Stimulated activated CD4-positive, alpha-beta T cell treated with anti-CD3 and anti-CD28 coated beads, Interleukin-4, amount 100 ng/mL, for 24 hours (primary cell): ENCODE measurements at places on chromosomes 5 and 9.

- DNase-seq = no peak
Measured at GRCh38 chr5:73067213-73067612, 53.2 kb upstream of the TMEM171 start.

- no peak for DNase-seq
Measured at GRCh38 chr9:81086416-81086815, 602.9 kb downstream of the TLE1 start.

- peak; percentile 53 for DNase-seq
Measured at GRCh38 chr5:78985116-78985724, at the start of gene ARSB. ARSB (minus strand) TSS chr5:78985310; CDS start chr5:78985248, 62 bp downstream.

DNA sequence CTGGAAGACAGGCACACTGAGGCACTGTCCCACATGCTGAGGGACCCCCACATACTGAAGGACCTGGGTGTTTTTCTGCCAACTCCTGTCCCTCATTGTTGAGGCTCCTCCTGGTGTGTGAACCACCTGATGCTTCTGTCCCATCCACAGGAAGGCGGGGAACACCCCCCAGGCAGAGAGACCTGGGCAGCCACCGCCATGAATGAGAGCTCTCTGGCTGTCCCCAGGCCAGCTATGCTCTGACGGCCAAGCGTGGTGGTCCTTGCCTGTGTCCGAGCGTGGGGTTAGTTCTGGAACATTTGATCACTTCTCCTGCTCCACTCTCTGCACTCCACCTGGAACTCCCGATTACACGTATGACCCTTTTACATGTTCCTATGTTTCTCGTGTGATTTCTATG is 11.9 kb upstream of the LRRC14B start:
- no peak for DNase-seq

GRCh38 chr5:163943546-163943945 is 438.1 kb downstream of the MAT2B start:
- DNase-seq = no peak
